DMS153 (cell line): ENCODE measurements at places on chromosomes 13 and 19.

- no peak for DNase-seq
Observed at GRCh38 chr19:3575260-3575741, 2.6 kb downstream of the HMG20B start.

GRCh38 chr19:41527089-41527488 lies 48.9 kb upstream of the CEACAM21 start:
- no peak for DNase-seq

DNA sequence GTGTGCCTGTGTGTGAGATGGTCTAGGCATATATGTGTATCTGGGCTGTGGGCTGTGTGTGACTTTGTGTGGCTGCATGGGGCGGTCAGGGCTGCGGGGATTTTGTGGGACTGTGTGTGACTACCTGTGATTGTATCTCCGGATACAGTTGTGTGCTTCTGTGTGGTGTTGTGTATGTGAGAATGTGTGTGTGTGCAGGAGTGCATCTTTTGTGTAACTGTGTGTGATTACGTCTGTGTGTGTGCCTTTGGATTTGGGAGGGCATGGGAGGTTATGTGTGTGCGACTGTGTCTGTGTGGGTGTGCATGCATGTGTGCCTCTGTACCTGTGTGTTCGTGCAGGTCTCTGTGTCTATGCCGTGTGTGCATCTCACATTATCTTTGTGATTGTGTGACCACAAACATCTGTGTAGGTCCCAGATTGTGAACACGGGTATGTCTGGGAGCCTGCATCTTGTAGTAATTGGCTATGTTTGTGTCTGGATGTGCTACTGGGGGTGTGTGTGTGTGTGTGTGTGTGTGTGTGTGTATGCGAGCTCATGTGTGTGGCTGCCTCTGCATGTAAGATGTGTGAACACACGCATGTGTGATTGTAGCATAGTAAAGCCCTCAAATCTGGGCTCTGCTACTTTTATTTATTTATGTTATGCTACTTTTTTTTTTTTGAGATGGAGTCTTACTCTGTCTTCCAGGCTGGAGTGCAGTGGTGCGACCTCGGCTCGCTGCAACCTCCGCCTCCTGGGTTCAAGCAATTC lies 7.6 kb downstream of the EHD2 start:
- DNase-seq, result no peak

GRCh38 chr19:48683349-48683748 lies 10.5 kb upstream of the NTN5 start:
- DNase-seq, result peak; percentile 59

- no peak for DNase-seq
Observed at GRCh38 chr19:42272989-42273406, 3.9 kb downstream of the CIC start.

GRCh38 chr13:110433014-110433413 lies 125.9 kb downstream of the COL4A2 start:
- DNase-seq, result no peak

- DNase-seq, result no peak
Observed at GRCh38 chr13:39877134-39877533, 221.7 kb downstream of the COG6 start.

DNA sequence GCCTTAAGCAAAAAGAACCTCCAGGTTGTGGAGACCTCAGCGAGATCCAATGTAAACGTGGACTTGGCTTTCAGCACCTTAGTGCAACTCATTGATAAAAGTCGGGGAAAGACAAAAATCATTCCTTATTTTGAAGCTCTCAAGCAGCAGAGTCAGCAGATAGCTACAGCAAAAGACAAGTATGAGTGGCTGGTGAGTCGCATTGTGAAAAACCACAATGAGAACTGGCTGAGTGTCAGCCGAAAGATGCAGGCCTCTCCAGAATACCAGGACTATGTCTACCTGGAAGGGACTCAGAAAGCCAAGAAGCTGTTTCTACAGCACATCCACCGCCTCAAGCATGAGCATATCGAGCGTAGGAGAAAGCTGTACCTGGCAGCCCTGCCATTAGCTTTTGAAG lies 58.5 kb downstream of the ARHGAP35 start:
- no peak for DNase-seq

DNA sequence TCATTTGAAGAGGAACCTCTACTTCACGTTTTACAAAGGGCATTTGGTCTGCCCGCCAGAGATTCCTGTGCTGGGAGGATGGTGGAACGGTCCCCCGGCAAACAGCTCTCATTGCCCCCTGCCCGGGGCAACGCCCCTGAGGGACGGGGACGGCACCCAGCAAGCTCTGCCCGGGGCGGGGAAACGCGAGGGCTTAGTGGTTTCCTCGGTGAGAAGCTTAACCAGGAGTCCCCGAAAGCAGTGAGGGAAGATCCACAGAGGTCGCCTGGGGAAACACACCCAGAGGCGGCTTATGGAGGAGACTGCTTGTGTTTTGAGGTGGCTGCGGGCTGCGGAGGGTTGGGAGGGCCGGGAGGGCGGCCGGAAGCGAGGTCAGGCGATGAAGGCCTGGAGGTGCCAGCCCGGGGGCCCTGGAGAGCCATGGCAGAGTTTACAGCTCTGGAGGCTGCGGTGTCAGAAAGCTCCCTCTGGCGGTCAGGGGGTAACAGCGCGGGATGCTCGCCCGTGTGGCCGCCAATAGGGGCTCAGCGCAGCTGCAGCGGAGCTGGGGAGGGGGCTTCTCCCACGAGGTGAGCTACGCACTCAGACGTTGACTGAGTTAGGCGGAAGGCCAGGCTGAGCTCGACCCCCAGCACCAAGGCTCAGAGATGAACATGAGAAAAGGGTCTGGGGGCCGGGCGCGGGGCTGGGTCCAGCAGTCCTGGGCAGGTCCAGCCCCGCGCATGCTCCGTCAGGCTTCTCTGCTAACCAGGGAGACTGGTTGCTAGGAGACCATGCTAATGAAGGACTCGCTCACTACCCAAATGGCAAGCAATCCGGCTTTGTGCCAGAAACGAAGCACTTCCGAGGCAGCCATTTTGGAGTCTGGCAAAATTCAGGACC lies 652 bp upstream of the TPGS1 start:
- DNase-seq, result peak; percentile 95
